IPS DF 6.9 (cell line): ENCODE measurements at places on chromosomes 2 and 18.
A peak's percentile ranks its signal among the peaks of the same experiment; 100 is the strongest.

- DNase-seq = no peak
- H3K27ac ChIP-seq = no peak overlapping the region
- H3K4me1 ChIP-seq = no peaks in the 10 kb centered on the region
These were observed 555.0 kb downstream of the ZEB2 start for GRCh38 chr2:143964891-143965290.

- H3K27ac ChIP-seq = no peak overlapping the region
- H3K36me3 ChIP-seq = no peaks in the 10 kb centered on the region
- no peaks in the 10 kb centered on the region for H3K27me3 ChIP-seq
- peaks cover 1% of the 10 kb centered on the region; the same call in 1 of the 2 replicates for H3K4me1 ChIP-seq
- DNase-seq = no peak
These were observed 61.9 kb downstream of the ASAP2 start for GRCh38 chr2:9268301-9269080.

DNA sequence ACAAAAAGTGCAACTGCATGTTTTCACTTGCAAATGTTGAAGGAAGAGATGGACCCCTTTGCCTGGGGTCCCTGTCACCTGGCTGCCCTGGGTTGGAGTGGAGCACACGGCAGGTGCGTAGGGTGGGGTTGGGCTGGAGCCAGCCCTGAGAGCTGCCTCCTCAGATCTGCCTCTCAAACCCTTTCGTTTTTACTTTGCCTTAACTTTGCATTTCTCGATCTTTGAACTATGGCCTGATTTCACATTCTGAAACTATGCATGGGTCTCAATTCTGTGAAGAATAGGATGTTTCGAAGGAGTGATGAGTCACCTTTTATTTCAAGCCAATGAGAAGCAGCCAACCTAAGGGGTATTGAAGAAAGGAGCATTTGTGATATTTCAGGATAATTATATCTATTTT lies 132.8 kb downstream of the ACOXL start:
- no peak overlapping the region for H3K27ac ChIP-seq
- H3K36me3 ChIP-seq = no peaks in the 10 kb centered on the region
- no peaks in the 10 kb centered on the region for H3K27me3 ChIP-seq
- no peak overlapping the region for H3K4me3 ChIP-seq
- no peak for DNase-seq

- no peak for DNase-seq
- no peak overlapping the region for H3K27ac ChIP-seq
- no peaks in the 10 kb centered on the region for H3K27me3 ChIP-seq
- no peak overlapping the region for H3K4me3 ChIP-seq
- no peaks in the 10 kb centered on the region for H3K4me1 ChIP-seq
- H3K36me3 ChIP-seq = no peaks in the 10 kb centered on the region
These were observed 35.1 kb downstream of the SANBR start for GRCh38 chr2:61100801-61101200.

DNA sequence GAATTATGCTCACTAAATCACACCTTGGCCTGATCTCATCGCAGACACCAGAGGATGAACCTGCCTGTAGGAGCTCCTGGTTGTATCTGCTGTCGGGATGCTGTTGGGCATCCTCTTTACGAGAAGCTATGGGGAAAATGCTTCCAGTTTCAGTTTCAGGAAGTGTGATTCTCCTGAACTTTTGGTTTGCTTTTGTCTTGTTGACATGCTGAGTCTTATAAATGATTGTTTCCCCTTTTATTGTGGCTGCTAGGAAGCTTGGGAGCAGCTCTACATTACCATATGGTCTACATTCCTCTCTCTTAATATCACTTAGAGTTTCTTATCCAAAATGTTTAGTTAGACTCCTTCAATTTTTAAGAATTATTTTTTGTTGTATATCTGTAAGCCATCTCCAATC lies 227.5 kb downstream of the MTX2 start:
- H3K27me3 ChIP-seq = no peaks in the 10 kb centered on the region
- H3K27ac ChIP-seq = no peak overlapping the region

GRCh38 chr18:11066038-11066437 lies 83.3 kb downstream of the PIEZO2 start:
- peak; percentile 16 for DNase-seq
- H3K4me3 ChIP-seq = no peak overlapping the region
- no peaks in the 10 kb centered on the region; the same call in 1 of the 2 replicates for H3K4me1 ChIP-seq

GRCh38 chr2:221318376-221319130 lies 253.6 kb downstream of the EPHA4 start:
- no peaks in the 10 kb centered on the region for H3K36me3 ChIP-seq
- H3K4me1 ChIP-seq = peaks cover 1% of the 10 kb centered on the region; the same call in 1 of the 2 replicates
- H3K27me3 ChIP-seq = no peaks in the 10 kb centered on the region
- H3K4me3 ChIP-seq = no peak overlapping the region

GRCh38 chr18:63137999-63138435 lies 181.6 kb downstream of the BCL2 start:
- H3K4me1 ChIP-seq = peaks cover 4% of the 10 kb centered on the region; the same call in 1 of the 2 replicates
- H3K27ac ChIP-seq = no peak overlapping the region
- H3K4me3 ChIP-seq = no peak overlapping the region
- H3K36me3 ChIP-seq = no peaks in the 10 kb centered on the region
- no peaks in the 10 kb centered on the region for H3K27me3 ChIP-seq

DNA sequence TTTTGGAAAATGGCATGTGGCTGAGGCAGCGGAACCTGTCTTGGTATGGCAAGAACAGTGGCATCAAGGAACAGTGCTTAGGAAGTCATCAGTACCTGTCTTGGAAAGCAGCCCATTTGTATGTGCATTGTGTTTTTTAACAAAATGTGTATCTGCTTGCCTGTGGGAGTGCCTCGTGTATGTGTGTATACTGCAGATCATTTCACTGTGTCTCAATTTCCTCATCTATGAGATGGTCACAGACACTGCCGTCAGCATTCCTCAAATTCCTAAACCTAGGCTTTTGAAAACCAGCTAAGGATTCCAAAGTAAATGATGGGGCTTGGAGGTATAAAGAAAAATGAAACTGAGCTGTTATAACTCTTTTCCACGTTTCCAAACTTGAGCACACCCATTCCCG lies 441.3 kb downstream of the RND3 start:
- H3K27me3 ChIP-seq = no peaks in the 10 kb centered on the region
- no peaks in the 10 kb centered on the region for H3K36me3 ChIP-seq

- H3K27me3 ChIP-seq = no peaks in the 10 kb centered on the region
- no peak overlapping the region for H3K27ac ChIP-seq
- DNase-seq = no peak
- H3K4me1 ChIP-seq = no peaks in the 10 kb centered on the region
- no peaks in the 10 kb centered on the region for H3K36me3 ChIP-seq
These were observed 80.1 kb downstream of the MCFD2 start for GRCh38 chr2:46835520-46835919.

DNA sequence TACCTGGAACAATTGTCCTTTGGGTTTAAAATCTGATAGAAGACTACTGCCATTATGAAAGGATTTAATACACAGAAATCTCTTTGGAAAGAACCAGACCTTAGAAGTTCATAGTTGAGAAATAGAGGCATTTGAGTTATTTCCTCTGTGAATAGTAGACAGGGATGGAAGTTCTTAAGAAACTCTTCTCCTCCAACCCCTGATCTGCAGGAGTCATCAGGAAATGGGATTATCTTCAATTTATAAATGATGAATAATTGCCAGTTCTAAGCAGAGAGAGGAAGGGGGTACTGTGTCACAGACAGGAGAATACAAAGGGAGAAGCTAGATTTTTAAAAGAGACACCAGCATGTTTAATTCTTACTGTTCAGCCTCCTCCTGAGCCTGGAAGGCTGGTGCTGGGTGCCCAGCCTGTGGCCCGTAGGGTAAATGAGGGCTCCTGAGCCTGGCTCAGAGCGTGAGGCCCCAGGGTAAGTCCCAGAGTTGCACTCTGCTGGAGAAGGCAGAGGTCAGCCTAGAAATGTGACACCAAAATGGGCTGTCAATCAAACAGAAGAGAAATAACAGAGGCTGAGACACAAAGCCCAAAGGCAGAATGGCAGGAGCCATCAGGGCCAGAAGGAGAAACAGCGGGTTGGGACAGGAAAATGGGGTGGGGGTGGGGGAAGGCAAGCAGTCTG lies 58.2 kb upstream of the PKDCC start:
- no peak overlapping the region for H3K4me3 ChIP-seq
- no peaks in the 10 kb centered on the region for H3K27me3 ChIP-seq
- DNase-seq = no peak
- H3K36me3 ChIP-seq = no peaks in the 10 kb centered on the region

GRCh38 chr18:62205824-62206223 lies 18.8 kb downstream of the RELCH start:
- no peaks in the 10 kb centered on the region for H3K4me1 ChIP-seq
- no peaks in the 10 kb centered on the region for H3K36me3 ChIP-seq
- DNase-seq = no peak
- no peak overlapping the region for H3K4me3 ChIP-seq
- H3K27me3 ChIP-seq = no peaks in the 10 kb centered on the region

- H3K27ac ChIP-seq = no peak overlapping the region
- H3K36me3 ChIP-seq = no peaks in the 10 kb centered on the region
- no peaks in the 10 kb centered on the region for H3K4me1 ChIP-seq
- no peaks in the 10 kb centered on the region for H3K27me3 ChIP-seq
- DNase-seq = no peak
- no peak overlapping the region for H3K4me3 ChIP-seq
These were observed 31.5 kb upstream of the NFE2L2 start for GRCh38 chr2:177296040-177296439.

GRCh38 chr2:169909376-169909775 lies 82.1 kb downstream of the UBR3 start:
- H3K4me1 ChIP-seq = no peaks in the 10 kb centered on the region
- H3K27ac ChIP-seq = no peak overlapping the region
- H3K36me3 ChIP-seq = no peaks in the 10 kb centered on the region
- H3K4me3 ChIP-seq = no peak overlapping the region

- H3K4me1 ChIP-seq = no peaks in the 10 kb centered on the region
- no peaks in the 10 kb centered on the region for H3K27me3 ChIP-seq
- no peak for DNase-seq
- no peaks in the 10 kb centered on the region for H3K36me3 ChIP-seq
- no peak overlapping the region for H3K4me3 ChIP-seq
These were observed 13.9 kb downstream of the AFTPH start for GRCh38 chr2:64537991-64538390.

GRCh38 chr2:119387381-119388129 lies 20.8 kb downstream of the DBI start:
- no peak for DNase-seq
- H3K4me1 ChIP-seq = no peaks in the 10 kb centered on the region; the same call in 1 of the 2 replicates
- no peaks in the 10 kb centered on the region for H3K27me3 ChIP-seq
- H3K36me3 ChIP-seq = no peaks in the 10 kb centered on the region
- no peak overlapping the region for H3K4me3 ChIP-seq
- H3K27ac ChIP-seq = no peak overlapping the region

DNA sequence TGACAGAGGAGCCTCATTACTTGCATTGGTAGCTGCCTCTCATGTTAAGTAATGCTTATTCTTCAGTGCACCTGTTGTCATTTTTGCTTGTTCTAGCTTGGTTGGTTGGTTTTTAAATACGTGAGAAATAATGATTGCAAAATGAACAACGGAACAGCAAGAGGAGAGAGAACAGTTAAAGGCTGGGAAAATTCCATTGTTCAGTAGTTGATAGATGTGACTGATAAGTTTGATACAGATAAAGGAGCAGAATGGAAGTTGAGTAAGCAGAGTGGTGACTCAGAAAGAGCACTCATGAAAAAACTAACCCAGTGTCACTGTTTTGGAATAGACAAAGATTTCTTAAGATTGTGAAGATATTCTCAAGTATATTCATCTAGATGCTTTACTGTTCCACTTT lies 50.5 kb downstream of the MTA3 start:
- H3K36me3 ChIP-seq = peaks cover 8% of the 10 kb centered on the region; the same call in 1 of the 2 replicates
- H3K4me3 ChIP-seq = no peak overlapping the region
- no peaks in the 10 kb centered on the region for H3K27me3 ChIP-seq
- no peak overlapping the region for H3K27ac ChIP-seq

- H3K4me3 ChIP-seq = no peak overlapping the region
- DNase-seq = no peak
- H3K36me3 ChIP-seq = no peaks in the 10 kb centered on the region
- H3K27me3 ChIP-seq = no peaks in the 10 kb centered on the region
These were observed 206.1 kb upstream of the FSHR start for GRCh38 chr2:49360407-49360767.

- no peaks in the 10 kb centered on the region for H3K4me1 ChIP-seq
- H3K36me3 ChIP-seq = no peaks in the 10 kb centered on the region
- no peak overlapping the region for H3K4me3 ChIP-seq
- DNase-seq = no peak
These were observed 767 bp upstream of the CCDC102B start for GRCh38 chr18:68796936-68797690.

DNA sequence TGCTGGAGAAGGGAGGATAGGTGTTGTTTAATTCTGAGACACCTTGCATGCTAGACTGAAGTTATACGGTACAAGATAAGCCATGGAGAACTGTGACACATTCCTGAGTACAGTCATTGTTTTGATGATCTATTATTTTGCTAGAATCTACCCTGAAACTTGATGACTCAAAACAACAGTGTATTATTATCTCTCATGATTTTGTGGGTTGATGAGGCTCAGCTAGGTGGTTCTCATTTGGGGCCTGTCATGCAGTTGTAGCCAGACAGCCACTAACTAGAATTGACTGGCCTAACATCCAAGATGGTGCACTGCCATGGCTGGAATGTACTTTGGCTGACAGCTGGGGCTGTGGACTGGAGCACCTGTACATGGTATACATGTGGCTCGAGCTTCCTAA lies 5.4 kb upstream of the IL1R1 start:
- no peaks in the 10 kb centered on the region for H3K4me1 ChIP-seq
- H3K36me3 ChIP-seq = no peaks in the 10 kb centered on the region
- no peaks in the 10 kb centered on the region; the same call in 1 of the 2 replicates for H3K27me3 ChIP-seq
- no peak for DNase-seq
- no peak overlapping the region for H3K27ac ChIP-seq

DNA sequence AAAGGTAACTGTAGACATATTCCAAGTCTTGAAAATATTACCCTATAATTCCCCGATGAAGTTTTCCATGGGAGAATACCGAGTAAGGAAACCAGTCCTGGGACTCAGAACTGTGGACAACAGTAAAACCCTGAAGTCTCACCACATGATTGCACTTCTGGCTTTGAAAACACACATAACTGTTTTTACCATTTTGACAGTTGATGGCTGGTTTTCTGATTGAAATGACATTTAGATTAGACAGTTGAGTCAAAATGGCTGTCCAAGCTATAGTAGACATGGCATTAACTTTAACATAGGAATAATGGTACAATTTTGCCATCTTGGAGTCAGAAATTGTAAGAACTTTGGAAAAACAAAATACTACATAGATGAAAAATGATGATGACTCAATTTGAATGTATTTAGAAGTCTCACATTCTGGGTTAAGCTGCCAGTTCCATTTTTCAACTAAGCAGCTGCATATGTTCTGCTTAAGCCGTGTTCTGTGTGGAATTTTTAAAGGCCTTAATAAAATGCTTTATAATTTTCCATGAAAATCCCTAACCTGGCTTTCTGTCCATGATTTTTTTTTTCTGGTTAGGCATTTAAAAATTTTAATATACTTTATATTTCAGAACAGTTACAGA lies 38.3 kb upstream of the WIPF1 start:
- no peak overlapping the region for H3K4me3 ChIP-seq
- H3K36me3 ChIP-seq = no peaks in the 10 kb centered on the region
- no peak for DNase-seq
- H3K27me3 ChIP-seq = no peaks in the 10 kb centered on the region
- H3K27ac ChIP-seq = no peak overlapping the region
